ENCODE measurements at places on chromosomes 12 and 14.

GRCh38 chr12:131900397-131900796 lies 6.0 kb downstream of the ULK1 start:
- DNase-seq, result no peak

- no peak for DNase-seq
Observed at GRCh38 chr12:114420944-114421335, 15.0 kb upstream of the TBX5 start.

GRCh38 chr12:129401572-129401971 lies 502.3 kb downstream of the TMEM132D start:
- no peak for DNase-seq

DNA sequence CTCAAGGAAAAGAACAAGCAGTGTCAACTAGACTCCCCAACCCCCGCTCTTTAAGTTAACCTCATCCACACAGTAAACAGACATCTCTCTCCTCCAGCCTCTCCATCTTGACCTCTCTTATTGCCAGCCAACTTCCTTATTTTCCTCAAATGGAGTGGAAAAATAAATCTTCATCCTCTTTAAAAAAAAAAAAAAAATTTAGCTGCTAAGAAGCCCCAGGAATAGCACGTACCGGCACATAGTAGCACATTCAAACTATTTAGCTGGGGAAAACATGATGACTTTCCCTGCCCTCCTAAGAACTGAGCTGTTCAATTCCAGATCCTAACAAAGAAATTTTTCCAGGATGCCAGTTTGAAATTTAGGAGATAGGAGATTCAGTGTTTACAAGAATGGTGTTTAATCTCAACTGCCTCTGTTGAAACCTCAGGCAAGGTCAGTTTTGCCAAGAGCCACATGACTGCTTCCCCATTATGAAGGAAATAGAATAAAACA lies 90.8 kb downstream of the EPS8 start:
- no peak for DNase-seq

DNA sequence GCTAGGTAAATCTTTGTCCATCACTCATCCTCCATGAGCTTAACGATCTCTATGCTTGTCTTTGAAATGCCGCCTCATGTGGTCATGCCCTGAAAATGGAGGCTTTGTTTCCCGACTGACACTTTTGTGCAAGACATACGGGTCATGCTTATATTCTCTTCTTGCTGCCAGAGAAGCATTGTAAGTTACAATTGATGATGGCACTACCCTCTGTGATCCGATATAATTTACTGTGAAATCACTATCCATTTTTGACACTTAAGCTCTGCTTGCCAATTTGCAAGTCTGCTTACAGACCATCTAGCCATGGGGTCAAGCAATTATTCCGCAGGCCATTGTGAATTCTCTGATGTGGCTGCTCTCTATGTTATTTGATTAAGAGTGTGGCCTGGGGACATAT lies 650.0 kb downstream of the FLRT2 start:
- DNase-seq, result no peak

DNA sequence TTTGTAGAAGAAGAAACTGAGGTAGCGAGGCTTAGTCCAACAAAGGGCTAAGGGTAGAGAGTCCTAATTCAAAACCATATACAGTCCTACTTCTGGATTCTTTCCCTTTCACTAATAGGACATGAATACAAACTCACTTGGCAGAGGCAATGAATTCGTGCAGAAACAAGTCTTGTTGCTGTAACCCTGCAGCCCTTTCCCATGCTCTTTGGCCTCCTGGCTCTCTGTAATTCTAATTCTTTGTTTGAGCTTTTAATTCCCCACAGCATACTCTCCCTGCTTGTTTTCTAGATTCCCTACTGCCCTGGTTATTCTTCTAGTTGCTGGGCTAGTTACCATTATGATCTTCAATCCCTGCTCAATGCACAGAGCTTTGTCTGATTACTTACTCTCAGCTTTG lies 381.4 kb downstream of the ETNK1 start:
- no peak for DNase-seq

GRCh38 chr12:114876968-114877680 lies 193.1 kb upstream of the TBX3 start:
- DNase-seq, result no peak

DNA sequence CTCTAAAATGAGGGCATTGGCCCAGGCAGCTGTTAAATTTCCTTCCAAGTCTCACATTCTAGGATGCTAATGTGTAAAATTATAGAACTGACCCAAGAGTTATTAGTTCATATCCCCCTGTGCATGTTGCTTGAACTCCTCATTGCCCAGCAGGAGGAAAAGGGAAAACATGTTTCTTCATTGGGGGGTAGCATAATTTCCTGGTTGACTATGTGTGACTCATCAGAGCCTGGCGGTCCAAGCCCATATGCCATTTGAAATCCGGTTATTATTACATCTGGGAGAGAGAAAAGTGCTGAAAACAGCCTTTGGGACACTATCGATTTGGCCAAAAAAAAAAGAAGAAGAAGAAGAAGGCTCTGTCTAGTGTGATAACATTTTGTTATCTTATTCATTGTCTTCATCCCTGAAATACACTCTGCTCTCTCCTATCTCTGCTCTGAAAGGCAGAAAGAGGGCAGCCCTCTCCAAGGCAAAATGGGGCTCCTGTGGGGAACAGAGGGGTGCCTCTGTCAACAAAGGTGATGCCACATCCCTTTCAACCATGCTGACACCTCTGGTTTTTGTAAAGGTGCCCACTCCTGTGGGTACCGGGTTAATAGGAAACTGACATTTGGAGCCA lies 114.2 kb downstream of the DAD1 start:
- DNase-seq, result no peak

DNA sequence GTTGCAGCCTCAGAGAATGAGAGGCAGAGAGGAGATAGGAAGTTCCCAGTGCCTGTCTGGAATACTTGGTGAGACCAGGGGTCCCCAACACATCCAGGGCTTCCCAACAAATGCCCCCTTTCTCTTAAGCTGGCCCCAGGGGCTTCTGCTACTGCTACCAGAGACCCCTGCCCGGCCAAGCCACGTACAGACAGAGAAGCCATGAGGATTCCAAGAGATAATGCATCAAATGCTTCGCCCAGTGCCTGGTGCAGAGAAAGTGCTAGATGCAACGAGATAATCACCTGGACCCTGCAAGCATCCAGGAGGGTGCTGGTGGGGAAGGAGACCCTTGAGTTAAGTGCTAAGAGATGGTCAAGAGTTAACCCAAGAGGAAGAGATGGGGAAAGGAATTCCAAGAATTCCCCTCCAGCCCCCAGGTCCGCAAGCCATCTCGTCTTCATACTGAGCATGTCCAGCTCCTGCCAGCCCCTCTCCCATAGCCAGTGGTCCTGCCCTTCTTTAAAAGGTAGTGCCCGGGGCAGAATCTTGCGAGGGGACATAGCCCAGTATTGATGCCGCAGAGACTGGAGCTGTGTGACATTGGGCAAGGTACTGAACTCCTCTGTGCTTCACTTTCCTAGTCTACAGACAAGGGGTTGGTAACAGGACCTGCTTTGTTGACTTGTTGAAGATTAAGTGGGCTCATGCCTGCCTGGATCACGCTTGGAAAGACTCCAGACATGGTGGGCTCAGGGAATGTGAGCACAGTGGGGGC lies 103.3 kb downstream of the CALM1 start:
- DNase-seq, result no peak

DNA sequence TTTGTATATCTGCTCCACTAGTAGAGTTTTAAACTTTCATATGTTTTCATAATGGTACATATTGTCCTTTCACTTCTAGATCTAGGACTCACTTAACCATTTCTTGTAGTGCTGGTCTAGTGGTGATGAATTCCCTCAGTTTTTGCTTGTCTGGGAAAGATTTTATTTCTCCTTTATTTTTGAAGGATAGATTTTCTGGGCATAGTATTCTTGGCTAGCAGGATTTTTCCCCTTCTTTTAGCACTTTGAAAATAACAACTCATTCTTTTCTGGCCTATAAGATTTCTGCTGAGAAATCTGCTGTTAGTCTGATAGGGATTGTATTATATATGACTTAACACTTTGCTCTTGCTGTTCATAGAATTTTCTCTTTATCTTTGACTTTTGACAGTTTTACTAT lies 69.3 kb downstream of the CAND1 start:
- no peak for DNase-seq

DNA sequence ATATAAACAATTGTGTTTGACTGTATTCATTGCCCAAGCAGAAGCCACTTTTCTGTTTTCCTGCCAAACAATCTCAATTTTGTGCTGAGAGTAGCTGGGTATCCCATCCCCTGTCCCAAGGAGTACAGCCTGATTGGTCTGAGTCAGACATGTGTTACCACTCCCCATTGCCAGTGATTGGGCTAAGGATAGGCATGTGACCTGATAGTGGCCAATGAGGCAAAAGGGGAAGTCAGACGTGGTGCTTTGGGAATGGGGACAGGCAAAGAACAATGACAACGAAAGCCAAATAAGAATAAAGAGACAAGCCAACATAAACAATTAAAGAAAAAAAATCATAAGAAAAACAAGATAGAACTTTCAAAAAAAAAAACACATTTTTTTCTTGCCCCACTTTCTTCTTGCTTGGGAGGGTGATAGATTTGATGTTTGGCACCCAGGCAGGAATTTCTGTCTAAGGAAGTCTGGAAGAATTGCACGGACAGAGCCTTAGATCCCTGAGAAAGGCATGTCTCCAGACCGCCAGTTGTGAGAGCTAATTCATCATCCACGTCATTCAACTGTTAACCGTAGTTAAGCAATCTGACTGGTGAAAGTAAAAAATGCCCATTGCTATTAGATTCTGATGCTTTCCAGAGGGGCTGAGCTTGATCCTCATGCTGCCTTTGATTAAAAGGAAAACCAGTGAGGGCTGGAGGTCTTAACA lies 626.6 kb upstream of the TMEM132C start:
- DNase-seq, result no peak

DNA sequence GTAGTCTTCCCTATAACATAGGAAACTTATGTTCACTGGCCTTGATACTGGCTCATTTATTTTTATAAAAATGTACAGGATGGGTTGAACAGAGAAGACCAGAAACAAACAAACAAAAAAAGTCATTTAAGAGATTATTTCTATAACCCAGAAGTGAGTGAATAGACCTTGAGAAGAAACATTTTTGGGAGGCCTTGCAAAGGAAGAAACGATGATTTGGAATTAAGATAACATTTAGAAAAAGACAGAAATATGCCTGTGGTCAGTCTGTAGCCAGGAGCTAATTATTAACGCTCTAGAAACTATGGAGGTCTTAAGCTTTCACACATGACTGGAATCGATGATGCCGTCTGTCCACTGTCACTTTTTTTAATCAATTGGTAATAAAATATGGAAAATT lies 264.0 kb downstream of the EGLN3 start:
- no peak for DNase-seq

DNA sequence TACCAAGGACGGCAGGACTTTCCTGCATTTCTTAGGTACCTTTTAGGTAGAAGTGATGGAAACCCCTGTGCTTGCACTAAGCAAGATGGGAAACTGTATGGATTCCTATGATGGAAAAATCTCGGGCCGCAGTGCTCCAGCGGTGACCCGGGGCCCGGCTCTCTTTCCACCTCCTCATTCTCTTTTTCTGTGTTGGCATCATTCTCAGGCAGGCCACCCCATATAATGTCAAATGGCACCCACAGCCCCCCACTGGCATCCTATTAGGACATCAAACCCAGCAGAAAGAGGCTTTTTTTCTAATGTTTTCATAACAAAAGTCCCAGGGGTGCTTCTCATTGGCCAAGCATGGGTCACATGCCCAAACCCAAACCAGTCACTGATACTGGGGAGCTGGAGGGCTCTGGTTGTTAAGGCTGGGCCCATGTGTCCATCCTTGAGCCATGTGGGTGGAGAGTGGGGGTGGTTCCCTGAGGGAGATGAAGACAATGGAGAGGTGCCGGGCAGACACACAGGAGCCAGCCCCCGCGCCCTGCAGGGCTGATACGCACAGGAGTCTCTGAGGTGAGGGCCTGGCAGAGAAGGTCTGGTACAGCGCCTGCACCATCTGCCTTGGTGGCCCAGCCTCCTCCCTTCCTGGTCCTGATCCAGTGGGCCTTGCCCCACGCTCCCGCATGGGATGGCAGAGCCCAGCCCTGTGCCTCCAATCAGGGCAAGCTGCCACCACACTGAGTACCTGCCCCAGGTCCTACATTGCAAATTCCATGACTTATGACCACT lies 142.1 kb downstream of the CALM1 start:
- DNase-seq, result no peak

DNA sequence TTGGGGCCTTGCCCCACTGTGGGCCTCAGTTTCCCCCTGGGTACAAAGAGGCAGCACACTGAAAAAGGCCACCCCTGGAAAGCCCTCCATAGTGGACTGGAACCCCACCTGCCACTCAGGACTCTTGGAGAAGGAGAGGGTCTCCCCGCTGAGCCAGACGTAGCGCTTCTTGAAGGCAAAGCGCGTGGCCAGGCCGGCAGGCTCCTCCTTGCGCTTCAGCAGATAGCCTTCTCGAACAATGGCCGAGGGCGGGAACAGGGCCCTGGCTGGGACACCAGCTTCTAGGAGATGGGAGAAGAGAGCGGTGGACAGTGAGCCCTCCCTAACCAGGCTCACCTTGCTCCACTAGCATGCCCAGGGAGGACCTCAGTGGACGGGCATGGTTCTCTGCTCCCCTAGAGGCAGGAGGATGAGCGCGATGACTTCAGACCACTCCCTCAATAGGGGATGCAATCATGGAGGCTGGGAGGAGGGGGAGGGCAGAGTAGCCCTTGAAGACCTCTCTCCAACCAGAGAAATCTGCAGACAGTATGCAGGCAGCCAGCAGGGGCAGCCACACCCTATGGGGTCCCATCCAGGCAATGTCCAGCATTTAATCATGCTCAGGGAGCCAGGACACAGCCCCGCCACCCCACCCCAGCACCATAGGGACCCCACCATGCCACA lies 29.8 kb downstream of the RASAL1 start:
- DNase-seq, result no peak

DNA sequence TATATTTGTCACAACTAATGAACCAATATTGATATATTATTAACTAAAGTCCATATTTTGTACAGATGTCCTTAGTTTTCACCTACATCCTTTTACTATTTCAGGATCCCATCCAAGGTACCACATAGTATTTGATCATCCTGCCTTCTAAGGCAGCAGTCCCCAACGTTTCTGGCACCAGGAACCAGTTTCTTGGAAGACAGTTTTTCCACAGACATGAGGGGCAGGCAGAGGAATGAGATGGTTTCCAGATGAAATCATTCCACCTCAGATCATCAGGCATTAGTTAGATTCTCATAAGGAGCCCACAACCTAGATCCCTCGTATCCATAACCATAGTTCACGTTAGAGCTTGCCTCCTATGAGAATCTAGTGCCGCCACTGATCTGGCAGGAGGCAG lies 82.8 kb upstream of the BCL2L14 start:
- no peak for DNase-seq

DNA sequence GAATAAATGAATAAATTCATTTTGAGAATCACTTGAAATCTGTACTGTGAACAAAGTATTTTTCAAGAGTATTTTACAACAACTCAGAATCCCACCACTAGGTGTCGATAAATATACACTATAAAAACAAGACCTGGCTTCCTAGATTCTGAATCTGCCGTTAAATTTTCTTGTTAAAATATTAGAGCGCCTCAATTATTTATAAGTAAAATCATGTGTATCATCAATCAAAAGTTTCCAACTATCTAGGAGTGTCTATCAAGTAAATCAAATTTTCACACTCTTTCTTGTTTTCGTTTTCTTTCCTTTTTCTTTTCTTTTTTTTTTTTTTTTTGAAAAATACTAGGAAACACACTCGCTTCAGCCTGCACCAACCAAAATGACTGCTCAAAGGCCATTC lies 179.2 kb upstream of the DCN start:
- no peak for DNase-seq

- DNase-seq, result no peak
Observed at GRCh38 chr12:83538361-83538965, 851.8 kb downstream of the TMTC2 start.
